T-helper 2 cell treated with Interferon-gamma antibody and Interleukin-4, amounts not matched to agents 5 μg/mL and 100 μg/mL, for 36 hours (primary cell): ENCODE measurements at places on chromosomes 4 and X.

GRCh38 chr4:169142906-169143305, 127.8 kb downstream of the SH3RF1 start:
- no peak for DNase-seq

- DNase-seq: no peak
Measured at GRCh38 chr4:5959211-5959982, 58.8 kb downstream of the C4orf50 start.

DNA sequence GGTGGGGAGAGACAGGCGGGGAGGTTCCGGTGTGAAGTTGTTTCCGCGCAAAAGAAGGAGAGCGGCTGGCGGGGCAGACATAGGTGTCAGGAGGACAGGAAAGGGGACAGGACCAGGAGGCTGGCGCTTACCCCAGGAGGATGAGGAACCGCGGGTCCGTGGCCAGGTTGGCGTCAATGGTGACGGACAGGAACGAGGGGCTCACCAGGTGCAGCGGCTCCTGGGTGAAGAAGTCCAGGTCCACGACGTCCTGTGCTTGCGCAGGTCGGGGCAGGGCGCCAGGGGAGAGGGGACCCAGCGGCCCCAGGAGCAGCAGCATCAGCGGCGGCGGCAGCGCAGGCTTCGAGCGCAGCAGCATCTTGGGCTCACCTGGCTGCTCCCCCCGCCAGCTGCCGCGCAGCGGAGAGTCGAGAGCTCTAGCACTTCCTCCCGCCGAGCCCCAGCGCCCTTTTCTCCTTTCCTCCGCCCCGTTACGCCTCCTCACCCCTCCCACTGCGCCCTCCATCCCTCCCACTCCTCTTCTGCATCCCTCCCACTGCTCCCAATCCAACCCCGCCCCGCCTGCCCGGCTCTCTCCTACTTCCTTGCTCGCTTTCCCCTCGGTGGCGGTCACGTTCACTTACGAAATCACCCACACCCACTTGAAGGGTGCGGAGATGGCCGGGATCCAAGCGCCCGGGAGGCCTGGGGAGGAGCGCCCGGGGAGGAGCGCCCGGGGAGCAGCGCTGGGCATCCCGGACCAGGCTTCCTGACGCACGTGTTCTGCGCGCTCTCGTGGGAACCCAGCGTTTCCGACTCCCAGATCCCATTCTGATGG, at the start of gene HPSE:
HPSE (minus strand) TSS at position 424 of the 817 bp plus-strand sequence; CDS start at position 358, 66 bp downstream.
- peak; percentile 55 for DNase-seq

- no peak for DNase-seq
Measured at GRCh38 chr4:133598779-133599178, 449.7 kb downstream of the PCDH10 start.

- no peak for DNase-seq
Measured at GRCh38 chrX:11760958-11761357, 2.9 kb downstream of the MSL3 start.

- no peak for DNase-seq
Measured at GRCh38 chr4:12612876-12613275, 871.3 kb downstream of the RAB28 start.

GRCh38 chr4:119690871-119691270, 62.3 kb upstream of the PDE5A start:
- no peak for DNase-seq

- no peak for DNase-seq
Measured at GRCh38 chrX:71191248-71191647, 31.8 kb upstream of the GJB1 start.

DNA sequence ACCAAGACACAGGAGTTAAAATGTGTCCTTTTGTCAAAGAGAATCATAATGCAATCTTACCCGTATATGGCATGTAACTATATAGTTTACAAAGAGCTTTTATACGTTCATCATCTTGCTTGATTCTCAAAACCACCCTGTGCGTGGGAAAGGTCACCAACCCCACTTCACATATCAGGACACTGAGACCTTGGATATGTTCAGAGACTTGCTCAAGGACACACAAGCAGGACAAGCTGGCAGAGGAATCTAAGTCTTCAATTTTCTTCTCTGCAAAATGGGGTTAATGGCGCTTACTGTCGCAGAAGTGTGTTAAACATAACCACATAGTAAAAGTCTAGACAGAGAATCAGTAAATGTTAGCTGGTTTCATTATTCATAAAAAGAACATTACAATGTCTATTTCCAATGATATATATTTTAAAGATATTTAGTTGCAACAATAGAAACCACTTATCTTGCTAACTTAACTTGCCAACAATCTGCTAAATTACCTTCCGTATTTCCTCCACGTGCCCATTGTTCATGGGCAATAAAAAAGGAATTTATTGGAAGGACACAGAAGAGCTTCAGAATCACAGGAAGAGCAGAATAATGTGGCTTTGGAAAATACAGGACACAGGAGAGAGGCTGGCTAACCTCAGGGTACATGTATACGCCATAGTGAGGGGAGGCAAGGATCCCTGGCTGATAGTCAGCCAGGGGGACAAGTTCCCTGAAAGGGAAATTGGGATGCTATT, 64.6 kb upstream of the TAPT1 start:
- DNase-seq: no peak

GRCh38 chr4:5895287-5895686, 2.4 kb upstream of the CRMP1 start:
- no peak for DNase-seq

- DNase-seq: no peak
Measured at GRCh38 chr4:174134361-174134760, 149.1 kb downstream of the FBXO8 start.

- no peak for DNase-seq
Measured at GRCh38 chr4:169582203-169582602, 30.2 kb downstream of the NEK1 start.

DNA sequence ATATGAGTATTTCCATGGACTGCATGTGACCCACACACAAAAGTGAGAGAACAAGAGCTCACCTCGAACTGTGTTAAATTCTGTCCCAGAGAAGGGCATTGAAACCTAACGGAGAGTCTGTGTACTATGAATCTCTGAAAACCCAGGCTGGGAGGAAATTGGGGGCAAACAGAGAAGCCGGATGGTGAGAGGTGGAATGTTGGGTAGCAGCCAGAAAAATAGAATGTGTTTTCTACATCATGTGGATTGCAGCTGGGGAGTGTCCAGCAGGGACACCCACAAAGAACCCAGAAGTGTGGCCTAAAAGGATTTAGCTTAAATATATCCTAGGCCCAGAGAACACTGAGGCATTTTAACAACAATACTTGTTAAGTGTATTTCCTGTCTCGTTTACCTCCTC, 38.6 kb downstream of the MND1 start:
- DNase-seq: no peak
